ENCODE measurements at places on chromosomes 5 and 9.

- DNase-seq, result no peak
Measured at GRCh38 chr9:126453156-126453963, 126.7 kb downstream of the MVB12B start.

- DNase-seq, result no peak
Measured at GRCh38 chr9:70085241-70085640, 41.6 kb downstream of the MAMDC2 start.

- DNase-seq, result no peak
Measured at GRCh38 chr9:114811301-114811700, 5.5 kb upstream of the TNFSF15 start.

GRCh38 chr5:174420651-174421407 lies 303.6 kb upstream of the MSX2 start:
- DNase-seq, result no peak

DNA sequence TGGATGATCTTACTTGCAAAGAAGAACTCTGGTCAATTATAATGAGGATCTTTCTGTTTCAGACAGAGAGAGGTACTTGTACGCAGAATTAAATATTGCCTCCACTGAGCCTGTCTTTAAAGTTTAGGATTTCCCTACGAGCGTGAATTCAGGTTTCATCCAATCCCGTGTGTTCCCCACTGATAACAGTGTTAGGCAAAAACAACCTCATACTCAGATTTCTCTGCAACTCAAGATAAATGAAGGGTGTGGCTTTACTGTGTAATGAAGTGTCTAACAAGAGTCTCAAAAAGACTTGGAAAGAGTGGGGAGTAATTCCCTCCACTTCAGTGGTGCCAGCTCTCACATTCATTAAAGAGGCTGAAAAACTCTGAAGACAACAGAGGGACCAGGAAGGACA lies 53.2 kb upstream of the ACO1 start:
- no peak for DNase-seq

DNA sequence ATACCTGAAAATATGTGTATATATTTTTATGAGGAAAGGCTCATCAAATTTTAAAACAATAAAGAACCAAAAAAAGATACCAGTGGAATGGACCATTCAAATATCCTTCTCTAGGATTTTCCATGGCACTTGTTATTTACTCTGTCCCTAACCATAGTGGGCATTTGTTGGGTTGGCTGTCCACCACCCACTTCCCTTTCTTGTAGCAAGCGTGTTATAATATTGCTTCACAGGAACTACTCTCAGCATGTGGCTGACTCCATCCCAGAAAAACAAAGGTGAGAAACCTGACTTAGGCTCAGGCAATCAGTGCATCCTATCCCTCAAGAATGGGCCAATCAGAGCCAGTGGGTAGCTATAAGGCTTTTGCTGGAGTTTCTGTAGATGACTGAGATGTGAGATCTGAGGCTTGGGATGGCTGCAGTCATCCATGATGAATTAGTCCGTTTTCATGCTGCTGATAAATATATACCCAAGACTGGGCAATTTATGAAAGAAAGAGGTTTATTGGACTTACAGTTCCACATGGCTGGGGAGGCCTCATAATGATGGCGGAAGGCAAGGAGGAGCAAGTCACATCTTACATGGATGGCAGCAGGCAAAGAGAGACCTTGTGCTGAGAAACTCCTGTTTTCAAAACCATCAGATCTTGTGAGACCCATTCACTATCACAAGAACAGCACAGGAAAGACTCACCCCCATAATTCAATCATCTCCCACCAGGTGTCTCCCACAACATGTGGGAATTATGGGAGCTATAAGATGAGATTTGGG lies 17.2 kb downstream of the C5orf63 start:
- no peak for DNase-seq

DNA sequence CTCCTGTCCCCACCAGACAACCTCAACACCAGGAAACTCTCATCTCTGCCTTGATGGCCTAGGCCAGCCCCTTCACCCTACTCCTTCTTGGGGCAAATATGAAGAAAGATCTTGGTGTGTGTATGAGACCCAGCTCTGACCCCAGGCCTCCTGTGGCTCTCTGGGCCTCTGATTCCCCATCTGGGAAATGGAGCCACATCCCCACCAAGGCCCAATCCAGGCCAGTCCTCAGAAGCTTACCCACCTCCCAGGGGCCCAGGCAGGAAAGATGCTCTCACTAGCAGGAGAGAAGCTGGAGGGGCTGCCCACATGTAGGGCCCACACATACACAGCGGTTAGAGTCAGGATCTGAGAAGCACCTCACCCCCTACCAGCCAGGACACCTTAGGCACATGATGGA lies 38.9 kb downstream of the BICD2 start:
- DNase-seq, result no peak

DNA sequence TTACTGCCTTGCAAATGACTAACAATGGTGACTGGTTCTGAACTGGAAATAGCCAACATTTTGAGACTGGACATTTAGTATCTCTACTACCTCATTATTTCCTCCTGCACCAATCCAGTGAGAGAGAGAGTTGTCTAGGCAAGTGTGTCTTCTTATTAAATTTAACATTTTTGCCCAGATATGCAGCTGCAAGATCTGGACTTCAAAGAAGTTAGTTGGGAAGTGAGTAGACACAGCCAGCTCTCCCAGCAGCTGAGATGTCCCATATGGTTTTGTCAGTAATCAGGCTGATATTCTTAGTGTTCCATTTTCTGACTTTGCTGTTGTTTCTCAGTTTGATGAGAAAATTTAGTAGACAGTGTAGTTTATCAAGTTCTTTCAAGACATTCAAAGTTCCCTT lies 1778.8 kb upstream of the CDH6 start:
- no peak for DNase-seq

GRCh38 chr9:97859346-97859745 lies 6.3 kb downstream of the FOXE1 start:
- no peak for DNase-seq
